Activated CD4-positive, alpha-beta T cell treated with anti-CD3 and anti-CD28 coated beads, Interleukin-10, Interleukin-2, amounts not matched to agents 100 ng/mL and 50 ng/mL, durations not matched to agents 16 hours and 8 hours (primary cell): ENCODE measurements at places on chromosomes 1 and 21.

GRCh38 chr1:61227857-61228550, 145.6 kb downstream of the NFIA start:
- no peak for DNase-seq

- no peak for DNase-seq
Measured at GRCh38 chr1:60974524-60975372, 107.6 kb upstream of the NFIA start.

GRCh38 chr1:1748686-1749321, 24.6 kb upstream of the CDK11A start:
- no peak for DNase-seq

GRCh38 chr1:186189156-186189555, 185.9 kb downstream of the TPR start:
- DNase-seq: no peak

GRCh38 chr1:69258842-69259241, 308.9 kb upstream of the LRRC7 start:
- DNase-seq: no peak

- DNase-seq: no peak
Measured at GRCh38 chr1:247096958-247097357, 7.2 kb downstream of the ZNF669 start.

DNA sequence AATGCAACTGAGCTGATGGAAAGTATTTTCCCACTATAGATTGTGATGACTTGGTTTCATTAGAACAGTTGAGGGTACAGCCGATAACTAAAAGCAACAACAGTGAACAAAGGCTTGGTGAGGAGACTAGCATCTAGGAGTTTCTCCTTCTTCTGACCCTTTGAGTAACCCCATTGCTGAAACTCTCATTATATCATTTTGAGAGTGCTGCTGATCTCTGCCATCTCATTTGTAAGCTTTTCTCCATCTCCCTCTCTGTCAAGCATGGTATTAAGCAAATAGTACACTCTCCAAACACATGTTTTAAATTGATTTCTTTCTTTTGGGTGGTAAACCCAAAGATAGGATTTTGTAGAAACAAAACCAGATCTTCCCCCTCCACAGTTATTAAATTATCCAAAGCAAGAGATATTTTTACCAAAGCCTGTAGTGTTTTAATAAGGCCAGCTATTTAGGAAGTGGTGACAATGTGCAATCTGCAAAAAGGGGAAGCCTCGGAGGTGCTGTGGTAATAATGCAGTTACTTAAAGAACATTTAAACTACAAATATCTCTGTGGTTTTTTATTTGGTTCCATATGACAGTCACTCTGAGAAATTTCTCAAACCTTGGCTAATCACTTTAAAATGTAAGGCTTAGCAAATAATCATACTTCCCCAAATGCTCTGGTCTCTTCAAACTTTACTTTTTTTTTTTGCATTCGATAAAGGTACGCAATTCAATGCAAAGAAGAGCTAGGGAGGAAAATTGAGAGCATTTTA, 287.5 kb downstream of the HLX start:
- DNase-seq: no peak

DNA sequence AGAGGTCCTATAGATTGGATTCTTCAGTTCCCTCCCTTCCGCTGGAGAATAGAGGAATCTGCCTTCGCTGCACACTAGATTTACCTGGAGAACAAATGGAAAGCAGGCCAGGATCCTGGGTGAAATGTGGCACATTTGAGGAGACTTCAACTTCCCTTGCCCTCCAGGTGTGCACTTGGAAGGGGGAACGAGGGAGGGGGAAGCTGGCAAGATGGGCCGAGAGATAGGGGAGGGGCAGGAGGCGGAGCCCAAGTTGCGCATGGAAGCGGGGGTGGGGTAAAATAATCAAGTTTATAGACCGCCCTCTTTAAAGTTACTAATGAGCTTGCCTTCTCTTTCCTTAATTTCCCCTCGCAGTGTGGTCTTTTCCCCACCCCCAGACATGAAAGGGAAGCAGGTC, 155.7 kb upstream of the CAMK1G start:
- DNase-seq: no peak

GRCh38 chr1:1433804-1434130, 1.7 kb upstream of the VWA1 start:
- DNase-seq: peak; percentile 52

- DNase-seq: no peak
Measured at GRCh38 chr1:21323091-21323490, 32.8 kb upstream of the ECE1 start.

- DNase-seq: peak; percentile 58
Measured at GRCh38 chr21:32940079-32941014, 85.4 kb upstream of the OLIG2 start.

DNA sequence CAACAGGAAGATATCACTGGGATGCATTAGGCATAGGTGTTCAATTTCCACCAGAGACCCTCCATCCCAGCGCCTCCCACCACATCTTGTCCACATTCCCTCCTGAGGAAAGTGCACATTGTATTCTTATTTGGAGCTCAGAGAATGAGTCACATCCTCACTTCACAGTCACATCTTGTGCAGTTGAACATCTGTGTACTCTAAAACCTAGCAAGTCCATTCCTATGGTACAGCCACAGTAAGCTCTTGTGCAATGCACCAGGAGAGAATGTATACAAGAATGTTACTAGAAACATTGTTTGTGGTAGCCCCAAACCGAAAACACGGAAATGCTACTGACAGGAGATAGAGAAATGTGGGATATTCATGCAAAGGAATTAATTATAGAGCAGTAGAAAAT, 1.6 kb upstream of the KDF1 start:
- no peak for DNase-seq

DNA sequence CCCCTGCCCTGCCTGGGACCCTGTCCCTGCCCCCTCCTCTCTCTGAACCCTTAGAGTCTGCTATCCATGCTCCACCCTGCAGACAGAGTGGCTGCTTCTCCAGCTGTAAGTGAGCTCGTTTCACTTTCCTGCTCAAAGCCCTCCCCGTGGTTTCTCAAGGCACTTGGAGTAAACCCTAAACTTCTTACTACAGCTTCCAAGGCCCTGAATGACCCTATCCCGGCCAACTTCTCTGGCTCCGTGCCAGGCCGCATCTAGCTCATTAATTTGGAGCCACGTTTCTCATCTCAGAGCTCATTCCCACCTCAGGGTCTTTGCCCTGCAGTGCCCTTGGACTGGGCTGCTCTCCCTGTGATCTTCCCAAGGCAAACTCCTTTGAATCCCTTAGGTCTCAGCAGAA, 235.1 kb upstream of the RUNX1 start:
- no peak for DNase-seq

DNA sequence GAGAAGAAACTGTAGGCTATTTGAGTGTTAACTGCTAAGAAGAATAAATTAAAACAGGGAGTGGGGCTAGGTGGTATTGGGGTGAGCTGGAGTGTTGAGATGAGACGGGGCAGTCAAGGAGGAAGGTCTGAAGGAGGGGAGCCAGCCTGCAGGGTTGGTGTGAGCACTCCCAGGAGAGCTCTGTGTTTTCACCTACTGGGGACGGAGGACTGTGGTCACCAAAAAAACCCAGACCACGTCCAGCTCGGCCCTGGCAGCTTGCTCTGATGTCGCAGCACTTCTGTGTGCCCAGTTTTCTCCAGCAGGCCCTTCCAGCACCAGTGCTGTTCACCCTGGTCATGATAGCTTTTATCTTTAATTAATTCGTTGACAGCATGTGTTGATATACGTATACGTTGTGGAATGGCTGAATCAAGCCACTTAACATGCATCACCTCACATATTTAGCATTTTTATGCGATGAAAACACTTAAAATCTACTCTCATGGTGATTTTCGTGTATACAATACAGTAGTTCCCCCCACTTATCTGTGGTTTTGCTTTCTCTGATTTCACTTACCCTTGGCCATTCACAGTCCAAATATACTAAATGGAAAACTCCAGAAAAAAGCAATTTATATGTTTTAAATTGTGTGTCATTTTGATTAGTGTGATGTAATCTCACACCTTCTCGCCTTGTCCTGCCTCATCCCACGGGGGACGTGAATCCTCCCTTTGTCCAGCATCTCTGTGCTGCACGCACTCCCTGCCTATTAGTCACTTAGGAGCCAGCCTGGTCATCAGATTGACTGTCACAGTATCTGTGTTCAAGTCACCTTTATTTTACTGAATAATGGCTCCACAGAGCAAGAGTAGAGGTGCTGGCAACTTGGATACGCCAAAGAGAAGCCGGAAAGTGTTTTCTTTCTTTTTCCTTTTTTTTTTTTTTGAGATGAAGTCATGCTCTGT, 12.3 kb downstream of the FAM3B start:
- no peak for DNase-seq

DNA sequence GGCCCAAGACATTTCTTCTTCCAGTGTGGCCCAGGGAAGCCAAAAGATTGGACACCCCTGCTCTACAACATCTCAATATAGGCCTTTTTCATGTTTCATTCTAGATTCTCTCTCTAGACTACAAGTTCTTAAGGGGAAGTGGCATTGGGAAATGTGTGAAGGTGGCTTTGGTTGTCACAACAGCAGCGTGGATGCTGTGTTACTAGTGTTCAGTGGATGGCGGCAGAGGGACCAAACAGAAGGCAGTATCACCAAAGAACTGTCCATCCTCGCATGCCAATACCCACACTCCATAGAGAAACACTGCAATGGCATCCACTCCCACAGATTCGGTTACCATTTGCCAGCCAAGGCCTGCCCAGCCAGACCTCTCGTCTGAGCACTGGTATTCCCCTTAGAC, 24.3 kb upstream of the IFNAR2 start:
- DNase-seq: no peak

DNA sequence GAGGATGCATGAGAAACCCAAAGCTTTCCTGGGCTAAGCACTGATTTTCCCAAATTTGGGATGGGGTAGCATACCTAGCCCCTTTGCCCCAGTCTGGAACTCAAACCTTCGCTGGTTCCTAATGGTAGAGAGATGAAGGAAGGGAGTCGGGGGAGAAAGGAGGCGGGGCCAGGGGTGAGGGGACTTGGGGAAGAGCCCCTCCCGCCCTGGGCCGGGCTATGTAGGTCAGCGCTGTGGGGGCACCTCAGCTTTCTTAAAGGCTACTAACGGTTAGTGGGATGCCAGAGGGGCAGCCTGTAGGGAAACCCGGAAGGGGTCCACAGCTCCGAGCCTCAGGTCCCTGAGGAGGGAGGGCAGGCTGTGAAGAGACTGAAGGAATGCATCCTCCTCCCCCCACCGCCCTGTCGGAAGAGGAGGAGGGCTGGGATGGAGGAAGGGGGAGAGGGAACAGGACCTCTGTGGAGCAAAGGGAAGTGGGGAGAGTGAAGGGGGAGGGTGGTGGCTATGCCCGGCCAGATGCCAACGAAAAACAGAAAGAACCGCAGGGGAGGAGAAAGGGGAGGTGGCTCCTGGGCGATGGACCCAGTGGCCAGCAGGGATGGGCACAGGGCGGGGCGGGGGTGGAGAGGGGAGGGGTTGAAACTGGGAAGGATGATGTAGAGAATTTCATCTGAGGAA, 1.3 kb downstream of the CADM3 start:
- DNase-seq: no peak

- DNase-seq: no peak
Measured at GRCh38 chr21:27649762-27650161, 682.9 kb upstream of the ADAMTS5 start.

- DNase-seq: no peak
Measured at GRCh38 chr1:220917101-220917500, 37.9 kb downstream of the HLX start.

- DNase-seq: no peak
Measured at GRCh38 chr1:160858097-160858496, 4.6 kb downstream of the CD244 start.

DNA sequence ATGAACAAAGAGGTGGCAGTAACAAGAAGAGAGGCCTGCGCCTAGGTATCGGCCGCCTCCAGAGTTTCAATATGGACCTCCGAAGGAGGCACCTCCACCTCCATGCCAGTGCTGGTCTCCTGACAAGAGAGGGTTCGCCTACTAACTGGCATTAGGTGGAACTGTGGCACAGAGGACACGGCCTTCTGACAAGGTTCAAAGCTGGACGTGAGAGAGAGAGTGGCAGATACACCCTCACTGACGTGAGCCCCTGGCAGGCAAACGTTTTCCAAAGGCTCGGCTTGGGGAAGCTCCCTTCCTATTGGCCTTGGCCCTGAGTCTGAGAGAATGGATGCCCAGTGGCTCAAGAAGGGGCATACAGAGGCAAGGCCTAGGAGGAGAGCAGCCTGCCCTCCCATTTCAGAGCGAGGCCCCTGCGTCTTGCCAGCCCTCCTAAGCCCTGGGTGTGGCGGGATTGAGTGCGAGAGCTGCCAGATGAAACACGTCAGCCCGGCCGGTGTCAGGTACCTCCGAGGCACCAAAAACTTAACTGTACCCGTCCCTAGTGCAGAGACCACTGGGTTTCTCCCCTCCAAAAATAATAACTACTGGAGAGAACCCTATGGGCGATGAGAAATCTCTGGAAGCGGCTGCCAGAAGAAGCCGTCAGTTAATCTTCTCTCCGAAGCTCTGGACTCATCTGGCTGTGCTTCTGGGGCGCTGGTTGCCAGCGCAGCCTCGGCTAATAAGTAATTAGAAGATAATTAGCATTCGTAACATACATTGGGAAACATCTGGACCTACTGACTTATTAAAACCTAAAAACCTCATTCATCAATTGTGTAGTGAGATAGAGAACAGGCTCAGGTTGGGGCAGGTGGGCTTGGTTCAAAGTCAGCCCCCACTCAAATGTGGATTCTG, 283.6 kb downstream of the NPHP4 start:
- no peak for DNase-seq

DNA sequence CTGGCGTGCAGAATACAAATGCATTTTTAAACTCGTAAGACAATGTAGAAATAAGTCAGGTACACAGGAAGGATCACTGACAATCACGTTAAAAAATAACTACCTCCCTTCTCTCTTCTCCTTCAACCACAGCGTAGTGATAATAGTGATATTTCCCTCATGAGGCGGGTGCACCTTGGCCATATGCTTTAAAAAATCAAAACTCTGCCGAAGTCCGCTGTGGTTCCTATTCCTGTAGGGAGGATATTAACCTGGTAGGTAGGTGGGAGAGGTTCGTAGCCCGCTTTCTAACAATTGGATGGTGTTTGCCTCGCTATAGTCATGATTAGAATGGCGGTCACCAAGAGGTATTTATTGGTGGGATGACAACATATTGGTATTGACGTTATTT, 732 bp downstream of the GREM2 start:
- DNase-seq: no peak

DNA sequence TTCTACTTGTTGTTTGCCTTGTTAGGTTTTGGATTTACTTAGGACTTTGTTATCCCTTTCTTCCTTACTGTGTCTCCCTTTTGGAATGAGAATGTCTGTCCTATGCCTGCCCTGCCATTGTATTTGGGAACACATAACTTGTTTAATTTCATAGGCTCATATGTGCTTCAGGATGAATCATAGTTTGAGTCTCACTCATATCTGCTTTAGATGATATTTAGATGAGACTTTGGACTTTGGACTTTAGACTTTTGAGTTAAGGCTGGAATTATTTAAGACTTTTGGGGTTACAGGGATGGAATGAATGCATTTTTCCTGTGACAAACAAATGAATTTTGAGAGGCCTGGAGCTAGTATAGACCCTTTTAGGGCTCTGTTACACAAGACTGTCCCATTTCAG, 33.4 kb downstream of the PSMG1 start:
- DNase-seq: no peak

- no peak for DNase-seq
Measured at GRCh38 chr1:207002724-207003146, 29.8 kb downstream of the C1orf116 start.
